ENCODE measurements at places on chromosomes 2 and 18.

- peak; percentile 68 for DNase-seq
Measured at GRCh38 chr2:42568401-42569115, at the start of gene MTA3. Gene MTA3 (plus strand): TSS chr2:42568632. CDS start chr2:42568746, 114 bp downstream.

DNA sequence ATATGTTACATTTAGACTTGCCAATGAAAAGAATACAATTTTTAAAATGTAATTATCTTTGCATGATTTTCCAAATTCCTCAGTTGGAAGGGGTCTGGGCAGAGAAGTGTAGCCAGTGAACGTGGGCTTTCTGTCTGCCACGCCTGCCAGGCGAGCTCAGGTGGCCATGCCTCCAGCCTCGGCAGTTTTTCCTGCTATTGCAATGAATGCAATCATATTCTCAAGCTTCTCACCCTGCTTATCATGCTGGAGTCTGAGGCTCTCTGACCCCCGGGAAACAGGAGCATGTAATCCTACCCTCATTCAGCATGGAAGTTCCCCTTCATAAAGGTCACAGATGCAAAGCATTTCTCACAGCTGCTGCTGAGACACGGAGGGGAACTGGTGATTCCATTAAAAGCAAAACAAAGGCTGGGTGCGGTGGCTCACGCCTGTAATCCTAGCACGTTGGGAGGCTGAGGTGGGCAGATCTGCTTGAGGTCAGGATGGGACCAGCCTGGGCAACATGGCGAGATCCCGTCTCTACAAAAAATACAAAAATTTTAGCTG is 154.8 kb downstream of the MBP start:
- DNase-seq, result peak; percentile 72

DNA sequence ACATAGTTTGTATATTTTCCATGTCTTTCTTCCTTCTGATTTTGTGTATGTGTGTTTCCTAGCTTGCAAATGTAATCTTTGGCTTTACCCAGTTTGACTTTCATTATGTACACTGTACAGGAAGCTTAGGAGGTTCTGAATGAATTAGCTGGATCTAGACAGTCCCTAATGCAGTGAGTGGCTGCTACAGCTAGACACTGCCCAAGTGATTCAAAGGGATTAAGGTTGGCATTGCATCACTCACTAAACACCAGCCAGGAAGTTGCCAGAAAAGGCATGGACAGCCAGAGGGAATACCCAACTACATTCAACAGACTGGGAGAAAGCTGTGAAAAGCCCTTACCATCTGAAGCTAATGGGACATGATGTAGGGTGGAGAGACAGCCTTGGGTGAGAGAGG is 316.0 kb upstream of the MEX3C start:
- peak; percentile 30 for DNase-seq

- no peak for DNase-seq
Measured at GRCh38 chr18:9091066-9091476, 11.4 kb upstream of the NDUFV2 start.

DNA sequence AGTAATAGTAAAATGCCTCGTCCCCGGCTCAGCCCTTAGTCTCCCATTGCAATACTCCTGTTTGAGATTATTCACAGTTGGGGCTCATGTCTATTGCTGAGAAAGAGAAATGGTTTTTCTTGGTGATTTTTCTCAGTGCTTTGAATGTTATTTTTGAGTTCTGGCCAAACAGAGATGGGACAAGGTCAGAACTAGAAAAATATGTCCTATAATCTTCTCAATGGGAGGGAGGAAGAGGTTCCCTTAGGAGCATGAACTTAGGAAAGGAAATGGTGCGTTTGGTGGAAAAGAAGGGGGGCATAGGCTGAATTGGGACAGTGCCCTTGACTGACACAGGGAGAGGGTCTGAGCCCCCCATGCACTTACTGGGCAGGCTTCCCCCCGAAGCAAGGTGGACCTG is 133.8 kb downstream of the AGAP1 start:
- no peak for DNase-seq

- no peak for DNase-seq
Measured at GRCh38 chr2:236109473-236109872, 58.7 kb downstream of the GBX2 start.

DNA sequence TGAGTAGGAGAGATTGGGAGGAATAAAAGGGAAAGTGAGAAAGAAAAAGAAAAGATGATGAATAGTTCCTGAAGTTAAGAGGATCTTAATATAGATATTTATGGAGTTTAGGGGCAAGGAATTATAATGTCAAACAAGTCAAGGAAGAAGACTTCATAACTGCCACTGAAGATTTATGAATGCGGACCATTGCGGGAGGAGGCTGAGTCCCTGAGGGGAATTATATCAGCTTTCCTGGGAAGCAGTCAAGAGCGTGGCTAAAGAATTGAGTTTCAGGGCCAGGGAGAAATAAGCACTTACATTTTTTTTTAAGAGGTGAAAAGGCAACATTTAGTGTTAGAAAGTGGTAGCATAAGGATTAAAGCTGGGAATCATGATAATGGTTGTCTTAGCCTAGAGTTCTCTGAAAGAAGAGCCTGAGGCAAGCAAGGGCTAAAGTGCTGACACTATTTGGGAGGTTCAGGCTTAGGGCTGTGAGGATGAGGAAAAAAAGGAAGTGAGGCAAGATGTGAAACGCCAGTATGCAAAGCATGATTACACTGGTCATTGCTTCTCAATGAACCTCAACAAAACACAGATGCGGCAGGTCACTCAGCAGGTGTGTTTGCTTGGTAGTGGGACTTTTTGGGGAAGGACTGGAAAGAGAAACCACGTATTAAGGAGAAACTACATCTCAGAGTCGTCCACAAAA is 217.1 kb downstream of the SLC4A3 start:
- no peak for DNase-seq

- DNase-seq, result no peak
Measured at GRCh38 chr2:159653962-159654361, 37.6 kb upstream of the BAZ2B start.

- DNase-seq, result no peak
Measured at GRCh38 chr18:8424917-8425725, 184.1 kb upstream of the RAB12 start.

- no peak for DNase-seq
Measured at GRCh38 chr2:136000502-136000901, 15.1 kb upstream of the DARS1 start.

- DNase-seq, result no peak
Measured at GRCh38 chr18:76263046-76264005, 231.7 kb downstream of the ZNF516 start.

GRCh38 chr2:192978395-192978794 is 783.7 kb upstream of the TMEFF2 start:
- no peak for DNase-seq

GRCh38 chr2:111053825-111054515 is 66.7 kb upstream of the BCL2L11 start:
- no peak for DNase-seq

- no peak for DNase-seq
Measured at GRCh38 chr2:3742743-3743508, 39.6 kb downstream of the DCDC2C start.

DNA sequence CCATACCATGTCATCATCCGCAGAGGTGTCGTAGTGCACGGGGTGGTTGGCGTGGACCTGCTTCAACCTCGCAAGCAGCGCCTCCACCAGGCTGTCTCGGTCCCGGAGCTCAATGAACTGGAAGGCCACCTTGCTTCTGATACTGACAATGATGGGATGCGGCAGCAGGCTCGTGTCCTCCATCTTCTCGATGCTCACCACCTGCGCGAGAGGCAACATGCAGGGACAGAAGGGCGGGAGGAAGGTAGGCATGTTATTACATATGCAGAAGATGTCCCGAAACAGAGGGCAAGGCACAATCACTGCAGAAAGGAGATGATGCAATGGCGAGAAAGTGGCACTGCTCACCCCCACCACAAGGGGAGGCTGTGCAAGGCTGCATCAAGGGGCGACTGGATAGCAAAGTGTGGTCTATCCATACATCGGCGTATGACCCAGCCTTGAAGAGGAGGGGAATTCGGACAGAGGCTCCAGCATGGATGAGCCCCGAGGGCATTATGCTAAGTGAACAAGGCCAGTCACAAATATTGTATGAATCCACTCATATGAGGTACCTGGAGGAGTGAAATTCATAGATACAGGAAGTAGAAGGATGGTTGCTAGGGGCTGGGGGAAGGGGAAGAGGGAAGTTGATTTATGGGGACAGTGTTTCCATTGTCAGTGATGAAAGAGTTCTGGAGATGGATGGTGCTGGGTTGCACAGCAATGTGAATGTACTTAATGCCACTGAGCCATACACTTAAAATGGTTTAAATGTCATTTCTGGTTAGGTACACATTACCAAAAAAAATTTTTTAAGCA is 36.6 kb downstream of the RPL31 start:
- DNase-seq, result peak; percentile 62

GRCh38 chr18:49841236-49842217 is 28.2 kb upstream of the ACAA2 start:
- DNase-seq, result no peak

DNA sequence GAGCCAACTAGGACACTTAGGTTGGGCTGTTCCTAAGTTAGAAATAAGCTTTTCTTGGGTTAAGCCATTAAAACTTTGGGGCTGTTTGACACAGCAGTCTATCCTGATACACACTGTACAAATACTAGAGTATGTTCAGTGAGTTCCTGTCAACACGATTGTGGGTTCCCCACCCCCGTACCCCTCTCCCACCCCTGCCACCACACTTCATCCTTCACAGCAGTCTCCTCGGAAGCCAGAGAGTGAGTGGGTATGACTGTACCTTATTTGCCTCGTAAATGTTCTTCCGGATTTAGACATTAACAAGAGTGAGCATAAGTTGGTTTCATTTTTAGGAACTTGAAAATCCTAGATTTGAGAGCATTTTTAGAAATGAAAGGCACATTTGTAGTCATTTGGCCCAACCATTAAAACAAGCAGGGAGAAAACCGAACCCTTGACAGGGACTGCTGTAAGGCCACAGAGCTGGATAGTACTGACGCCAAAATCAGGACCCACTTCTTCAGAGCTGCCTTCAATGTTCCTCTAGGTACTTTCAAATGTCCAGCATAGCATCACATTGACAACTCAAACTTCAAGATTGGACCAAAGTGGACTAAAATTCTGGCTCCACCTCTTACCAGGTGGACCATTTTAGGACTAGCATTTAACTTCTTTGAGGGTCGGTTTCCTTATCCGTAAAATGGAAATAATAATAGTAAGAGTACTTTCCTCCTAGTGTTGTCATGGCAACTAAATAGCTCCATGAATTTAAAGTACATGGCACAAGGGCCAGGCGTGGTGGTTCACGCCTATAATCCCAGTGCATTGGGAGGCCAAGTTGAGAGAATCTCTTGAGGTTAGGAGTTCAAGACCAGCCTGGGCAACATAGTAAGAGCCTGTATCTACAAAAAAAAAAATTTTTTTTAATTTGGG is 166.3 kb upstream of the SERTAD2 start:
- no peak for DNase-seq

DNA sequence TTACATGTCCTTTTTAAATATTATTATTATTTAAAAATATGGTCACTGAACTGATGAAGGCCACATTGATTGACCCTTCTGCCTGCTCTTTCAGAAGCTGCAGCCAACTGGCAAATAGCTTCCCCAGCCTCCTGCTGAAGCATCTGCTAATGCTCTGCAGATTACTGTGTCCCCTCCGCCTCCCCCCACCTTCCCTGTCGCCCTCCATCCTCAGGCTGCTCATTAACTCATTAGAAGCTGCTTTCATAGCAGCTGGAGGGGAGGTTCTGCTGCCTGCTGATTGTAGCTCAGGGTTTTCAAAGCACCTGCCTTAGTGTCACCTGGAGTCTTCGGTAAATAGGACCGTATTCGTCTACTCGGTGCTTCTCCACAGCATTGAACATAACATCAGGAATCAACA is 24.8 kb upstream of the LMAN1 start:
- peak; percentile 97 for DNase-seq

DNA sequence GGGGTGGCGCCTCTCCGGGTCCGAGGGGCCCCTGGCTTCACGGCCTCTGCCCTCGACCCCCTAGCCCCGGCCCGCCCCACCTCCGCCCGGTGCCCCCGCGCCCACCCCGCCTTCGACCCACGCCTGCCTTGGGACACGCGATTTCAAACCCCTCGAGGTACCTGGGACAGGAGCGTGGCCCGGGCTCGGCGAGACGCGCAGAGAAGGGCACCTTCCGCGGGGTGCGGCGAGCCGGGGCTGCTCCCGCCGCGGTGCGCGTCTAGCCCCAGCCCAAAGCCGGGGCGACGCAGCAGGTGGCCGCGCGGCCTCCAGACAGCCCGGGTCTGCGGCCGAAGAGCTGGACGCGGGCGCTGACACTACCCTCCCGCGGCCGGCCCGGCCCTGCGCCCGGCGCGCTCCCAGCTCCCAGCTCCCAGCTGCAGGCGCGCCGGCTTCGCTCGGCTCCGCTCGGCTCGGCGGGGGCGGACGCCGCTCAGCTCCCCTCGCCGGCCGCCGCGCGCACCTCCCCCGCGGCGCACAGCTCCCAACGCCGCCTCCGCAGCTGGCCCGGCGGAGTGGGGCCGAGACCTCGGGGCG is at the start of gene CRACDL:
CRACDL (minus strand) TSS at position 449 of the 576 bp plus-strand sequence. CDS start 89,425 bp downstream, outside the sequence.
- peak; percentile 16 for DNase-seq

DNA sequence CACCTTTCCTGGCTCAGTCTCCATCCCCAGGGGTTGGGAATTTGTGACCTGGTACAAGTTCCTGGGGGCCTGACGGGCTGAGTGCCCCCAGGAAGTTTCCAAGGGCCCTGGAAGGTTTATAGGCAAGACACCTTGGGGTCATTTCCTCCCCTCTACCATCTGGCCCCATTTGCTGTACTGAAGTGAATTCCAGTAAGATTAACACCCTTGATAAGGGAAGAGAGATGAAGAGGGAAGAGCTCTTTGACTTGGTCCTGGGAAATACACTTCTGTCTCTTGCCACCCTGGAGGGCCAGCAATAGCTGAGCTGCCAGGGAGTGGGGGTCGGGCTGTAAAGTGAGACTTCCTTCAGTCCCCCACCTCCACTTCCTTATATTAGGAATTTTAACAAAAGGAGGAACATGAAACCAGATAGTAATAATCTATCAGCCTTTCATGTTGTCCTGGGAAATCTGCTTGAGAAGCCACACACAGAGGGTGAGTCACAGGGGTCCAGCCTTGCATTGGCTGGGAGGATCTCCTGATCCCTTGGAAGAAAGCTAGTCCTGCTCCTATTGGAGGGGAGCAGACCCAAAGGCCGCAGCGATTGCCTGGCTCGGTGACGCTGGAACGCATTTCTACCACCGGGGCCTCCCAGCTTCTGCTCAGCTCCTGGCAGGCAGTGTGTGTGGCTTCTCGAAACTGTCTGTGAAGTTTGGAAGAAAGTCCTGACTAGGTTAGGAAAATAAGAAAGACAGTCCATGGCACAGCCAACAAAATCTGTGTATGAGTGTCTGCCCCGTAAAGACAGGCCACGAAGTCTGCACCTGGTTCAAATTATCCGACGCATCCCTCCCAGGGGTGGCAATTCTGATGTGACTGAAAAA is 87.3 kb downstream of the ACAA2 start:
- DNase-seq, result peak; percentile 16

DNA sequence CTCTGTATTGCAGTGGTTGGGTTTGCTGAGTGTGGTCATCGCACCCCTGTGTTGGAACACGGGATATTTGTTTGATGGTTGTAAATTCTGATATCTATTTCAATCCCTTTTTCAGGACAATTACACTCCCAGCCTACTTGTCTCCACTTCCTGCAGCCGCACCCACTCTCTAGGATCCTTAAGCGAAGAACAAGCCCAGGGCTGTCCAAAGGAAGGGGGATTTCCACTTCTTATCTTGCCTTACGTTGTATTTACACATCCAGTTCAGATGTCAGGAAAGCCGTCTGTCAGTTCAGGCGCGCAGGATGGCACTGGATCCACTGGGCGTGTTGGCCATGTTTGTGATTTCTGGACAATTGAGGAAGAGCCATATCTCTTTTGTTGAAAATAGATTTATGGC is 834.5 kb upstream of the SALL3 start:
- no peak for DNase-seq
